ENCODE measurements at places on chromosomes 13 and 19.

DNA sequence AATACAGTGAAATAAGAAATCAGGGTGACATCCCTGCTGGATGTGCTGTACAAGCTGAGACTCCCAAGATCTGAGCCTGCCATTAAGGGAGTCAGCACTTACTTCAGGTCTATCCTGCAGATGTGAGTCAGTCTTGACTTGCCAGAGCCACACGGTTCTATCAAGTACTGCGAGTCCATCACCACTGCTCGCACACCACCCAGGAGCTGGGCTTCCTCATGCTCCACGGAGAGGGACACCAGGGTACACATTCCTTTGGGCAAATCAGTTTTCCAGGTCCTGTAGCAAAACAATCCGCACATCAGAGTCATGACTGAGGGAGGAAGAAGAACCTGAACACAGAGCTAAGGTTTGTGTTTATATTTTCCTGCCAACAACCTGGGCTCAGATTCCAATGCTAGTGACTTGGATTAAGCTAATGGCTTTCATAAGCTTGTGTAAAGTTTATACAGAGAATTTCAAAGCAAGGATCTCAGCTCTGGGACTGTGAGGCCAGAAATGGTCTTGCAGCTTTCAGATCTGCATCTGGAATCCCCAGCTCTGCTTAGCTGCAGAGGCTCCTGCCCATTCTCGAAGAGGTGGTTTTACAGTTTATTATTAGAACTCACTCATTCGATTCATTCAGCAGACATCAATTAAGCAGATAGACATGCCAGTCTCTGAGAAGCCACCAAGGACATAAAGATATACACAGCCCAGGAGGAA lies 90.6 kb downstream of the KL start:
- no peak for DNase-seq

- no peak for DNase-seq
These were observed 148.4 kb downstream of the AKAP11 start for GRCh38 chr13:42420304-42420703.

DNA sequence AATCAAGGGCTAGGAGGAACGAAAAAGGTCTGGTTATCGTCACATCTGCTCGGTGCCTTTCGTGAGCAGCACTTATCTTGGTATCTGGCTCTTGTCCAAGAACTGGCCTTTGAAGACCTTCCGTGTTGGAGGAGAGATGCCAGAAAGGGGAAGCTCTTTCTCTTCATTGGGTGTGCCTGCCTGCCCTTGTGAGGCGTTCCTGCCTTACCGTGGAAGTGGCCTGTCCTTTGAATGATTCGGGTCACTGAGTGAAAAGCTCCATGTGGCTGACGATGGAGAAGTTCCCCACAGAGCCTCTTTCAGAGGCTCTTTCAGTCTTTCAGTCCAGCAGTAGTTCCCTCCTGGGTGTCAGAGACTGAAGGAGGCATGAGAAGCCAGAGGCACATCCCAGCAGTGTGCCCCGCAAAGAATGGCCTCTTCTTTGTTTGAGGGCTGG lies 121.5 kb upstream of the SLC10A2 start:
- DNase-seq: no peak

DNA sequence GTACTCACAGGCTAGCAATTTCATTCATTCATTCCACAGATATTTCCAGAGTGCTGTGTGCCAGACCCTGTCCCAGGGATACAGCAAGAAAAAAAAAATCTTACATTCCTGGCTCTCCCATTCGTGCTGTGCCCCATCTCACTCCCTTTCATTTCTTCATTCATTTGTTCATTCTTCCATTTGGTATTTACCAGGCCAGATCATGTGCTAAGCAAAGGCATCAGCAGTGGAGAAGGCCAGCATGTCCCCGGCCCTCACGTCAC lies 2.3 kb downstream of the MAP3K10 start:
- DNase-seq: no peak

DNA sequence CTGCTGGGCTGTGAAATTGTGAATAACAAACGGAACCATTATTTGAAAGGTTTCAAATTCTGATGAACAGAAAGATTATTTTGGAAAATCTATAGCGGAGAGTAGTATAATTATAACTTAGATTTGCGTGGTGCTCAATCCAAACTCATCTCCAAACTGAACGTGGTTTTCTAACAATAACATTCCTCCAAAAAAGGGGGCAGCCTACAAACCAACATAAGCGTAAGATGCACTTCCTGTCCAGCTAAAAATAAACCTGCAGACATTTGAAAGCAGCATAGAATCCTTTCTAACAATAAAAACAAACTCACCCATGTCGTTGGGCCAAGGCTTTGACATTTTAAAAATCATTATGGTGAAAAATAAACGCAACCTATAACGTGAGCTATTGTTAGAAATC lies 178.4 kb downstream of the COL4A1 start:
- no peak for DNase-seq

DNA sequence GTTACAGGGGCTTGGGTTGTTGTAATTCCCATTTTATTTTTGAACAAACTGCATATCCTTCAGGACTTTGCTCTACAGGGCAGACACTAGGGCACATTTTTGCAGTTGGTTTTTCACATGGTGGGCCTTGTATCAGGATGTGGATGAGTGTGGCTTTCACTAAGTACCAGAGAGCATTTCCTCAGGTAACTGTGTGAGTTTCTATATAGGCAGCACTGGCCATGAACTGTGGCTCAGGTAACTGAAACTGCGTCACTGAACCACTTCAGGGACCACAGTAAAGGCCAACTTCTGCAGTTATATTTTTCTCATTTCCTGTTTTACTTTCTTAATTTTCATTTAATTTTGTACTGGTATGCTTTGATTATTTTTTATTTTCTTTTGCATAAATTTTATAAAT lies 166.5 kb downstream of the ZNF486 start:
- no peak for DNase-seq

GRCh38 chr19:19418555-19419260 lies 13.2 kb downstream of the GATAD2A start:
- no peak for DNase-seq

- DNase-seq: no peak
These were observed 225 bp upstream of the GARIN5A start for GRCh38 chr19:50476907-50477238.

DNA sequence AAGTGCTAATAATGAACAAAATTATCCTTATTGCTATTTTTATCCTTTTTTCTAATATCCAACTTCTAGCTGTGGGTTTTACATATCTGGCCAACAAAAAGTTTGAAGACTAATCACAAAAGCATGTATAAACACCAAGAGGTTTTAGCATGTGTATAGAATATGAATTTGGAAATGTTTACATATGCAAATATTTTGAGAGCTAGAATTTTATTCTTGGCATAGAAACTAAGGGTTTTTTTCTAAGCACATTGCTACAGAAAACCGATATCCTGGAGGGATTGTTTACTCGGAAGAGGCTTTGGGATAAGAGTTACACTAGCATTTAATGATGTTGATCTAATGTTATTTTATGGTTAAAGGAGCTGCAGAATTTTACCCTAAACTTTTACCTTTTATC lies 392.1 kb downstream of the EFNB2 start:
- DNase-seq: no peak

DNA sequence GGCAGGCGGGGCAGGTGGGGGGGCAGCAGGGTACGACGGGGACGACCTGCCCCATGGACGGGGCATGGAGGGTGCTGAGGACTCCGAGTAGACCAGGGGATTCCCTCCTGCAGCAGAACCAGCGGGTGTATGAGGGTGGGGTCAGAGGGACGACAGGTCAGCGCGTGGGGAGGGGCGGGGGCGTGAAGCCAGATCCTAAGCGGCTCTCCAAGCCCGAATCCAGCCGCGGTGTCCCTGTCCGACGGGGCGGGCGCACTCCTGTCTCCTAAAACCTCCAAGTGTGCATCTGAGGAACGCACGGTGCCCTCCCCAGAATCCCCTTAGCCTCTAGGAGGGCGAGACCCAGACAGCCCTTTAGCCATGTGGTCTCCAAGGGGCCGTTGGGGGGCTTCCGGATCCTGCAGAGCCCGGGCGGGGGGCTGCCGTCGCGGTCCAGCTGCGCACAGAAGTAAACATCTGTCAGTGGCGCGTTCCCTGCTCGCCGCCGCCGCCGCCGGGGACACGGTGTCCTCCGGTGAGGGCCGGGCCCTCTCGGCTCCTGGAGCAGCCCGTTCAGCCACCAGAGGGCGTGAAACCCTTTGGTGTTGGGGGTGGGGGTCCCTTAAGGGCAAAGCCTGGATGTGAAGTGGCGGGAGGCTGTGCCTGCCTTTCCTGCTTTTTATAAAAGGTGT lies 730 bp downstream of the NRTN start:
- peak; percentile 45 for DNase-seq

DNA sequence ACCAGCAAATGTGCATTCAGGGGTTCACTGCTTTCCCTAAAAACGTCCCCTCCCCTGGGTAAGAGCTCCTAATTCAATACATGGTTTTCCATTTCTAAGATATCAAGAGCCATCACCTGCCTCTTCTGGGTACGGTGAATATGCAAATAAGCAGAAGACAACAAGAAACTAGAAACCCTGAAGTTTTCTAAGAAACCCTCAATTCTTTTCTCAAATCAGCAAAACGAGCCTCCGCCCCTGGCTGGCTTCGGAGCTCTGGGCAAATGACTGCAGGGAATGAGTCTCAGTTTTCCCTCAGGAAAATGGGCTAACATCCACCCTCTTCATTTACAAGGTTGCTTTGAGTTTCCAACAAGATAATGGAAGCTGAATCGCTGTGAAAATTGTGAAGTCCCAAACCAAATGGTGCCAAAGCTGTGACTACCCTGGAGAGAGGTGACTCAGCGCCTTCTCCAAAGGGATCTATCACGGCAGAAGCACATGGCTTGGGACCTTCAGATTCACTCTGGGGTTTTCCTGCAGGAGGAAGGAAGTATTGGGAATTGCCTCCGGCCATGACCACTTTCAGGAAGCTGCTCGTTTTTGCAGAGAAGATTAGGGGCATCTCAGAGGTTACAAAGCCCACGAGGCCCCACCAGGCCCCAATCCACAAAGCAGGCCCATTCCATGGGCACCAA lies 26.6 kb downstream of the KLF2 start:
- no peak for DNase-seq

GRCh38 chr13:66805657-66806056 lies 424.5 kb downstream of the PCDH9 start:
- DNase-seq: no peak

- no peak for DNase-seq
These were observed 23.2 kb downstream of the ZNRF4 start for GRCh38 chr19:5478241-5478924.

- DNase-seq: no peak
These were observed 2.1 kb upstream of the KLHL26 start for GRCh38 chr19:18634612-18635297.

DNA sequence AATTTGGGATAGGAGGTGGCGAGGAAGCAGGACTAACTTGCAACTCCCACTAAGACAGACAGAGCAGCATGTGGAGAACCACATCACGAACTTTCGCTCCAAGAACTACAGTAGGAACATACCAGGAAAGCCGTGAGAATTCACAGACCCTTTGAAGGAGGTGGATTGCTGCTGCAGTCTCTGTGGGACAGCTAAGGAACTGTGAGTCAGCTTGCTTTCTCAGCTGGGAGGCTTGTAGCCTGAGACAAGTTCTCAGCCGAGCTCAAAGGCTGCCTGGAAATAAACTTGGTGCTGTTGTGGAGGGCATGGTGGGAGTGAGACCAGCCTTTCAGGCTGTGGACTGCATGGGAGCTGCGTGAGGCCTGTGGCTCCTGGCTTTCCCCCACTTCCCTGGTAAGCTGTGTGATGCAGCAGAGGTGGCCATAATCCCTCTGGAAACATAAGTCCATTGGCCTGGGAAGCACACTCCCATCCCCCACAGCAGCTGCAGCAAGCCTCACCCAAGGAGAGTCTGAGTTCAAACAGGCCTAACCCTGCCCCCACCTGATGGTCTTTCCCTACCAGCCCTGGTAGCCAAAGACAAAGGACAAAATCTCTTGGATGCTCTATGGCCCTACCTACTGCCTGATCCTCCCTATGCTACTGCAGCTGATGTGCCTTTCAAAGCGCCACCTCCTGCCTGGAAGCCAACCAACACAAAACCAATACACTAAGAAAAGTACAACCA lies 441.1 kb upstream of the HTR2A start:
- DNase-seq: no peak

- no peak for DNase-seq
These were observed 927.6 kb upstream of the ATXN8OS start for GRCh38 chr13:69180034-69180433.

GRCh38 chr13:60431108-60431700 lies 34.2 kb downstream of the TDRD3 start:
- DNase-seq: no peak

DNA sequence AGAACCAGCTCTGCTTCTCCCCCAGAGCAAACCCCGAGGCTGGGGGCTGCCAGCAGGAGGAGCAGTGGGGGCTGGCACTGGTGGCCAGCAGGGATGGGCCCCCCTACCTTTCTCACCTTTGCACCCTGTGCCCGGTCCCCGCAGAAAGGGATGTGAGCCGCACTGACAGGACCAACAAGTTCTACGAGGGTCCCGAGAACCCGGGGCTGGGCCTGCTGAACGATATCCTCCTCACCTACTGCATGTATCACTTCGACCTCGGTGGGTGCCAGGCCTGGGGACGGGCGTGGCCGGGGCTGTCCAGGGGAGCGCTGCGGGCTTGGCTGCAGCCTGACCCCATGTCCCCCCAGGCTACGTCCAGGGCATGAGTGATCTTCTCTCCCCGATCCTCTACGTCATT lies 6.6 kb downstream of the TBC1D17 start:
- DNase-seq: no peak

- DNase-seq: no peak
These were observed 48.0 kb upstream of the WASF3 start for GRCh38 chr13:26509491-26509890.

DNA sequence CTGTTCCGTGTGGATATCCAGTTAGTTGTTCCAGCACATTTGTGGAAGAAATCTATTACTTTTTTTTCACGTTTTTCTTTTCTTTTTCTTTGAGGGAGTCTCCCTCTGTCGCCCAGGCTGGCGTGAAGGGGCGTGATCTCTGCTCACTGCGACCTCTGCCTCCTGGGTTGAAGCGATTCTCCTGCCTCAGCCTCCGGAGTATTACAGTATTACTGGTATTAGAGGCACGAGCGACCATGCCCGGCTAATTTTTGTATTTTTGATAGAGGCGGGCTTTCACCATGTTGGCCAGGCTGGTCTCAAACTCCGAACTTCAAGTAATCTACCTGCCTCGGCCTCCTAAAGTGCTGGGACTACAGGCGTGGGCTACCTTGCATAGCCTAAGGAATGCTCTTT lies 43.6 kb downstream of the ZNF611 start:
- DNase-seq: no peak

GRCh38 chr19:49497789-49498103 lies 1.5 kb downstream of the RPS11 start:
- DNase-seq: no peak

- DNase-seq: no peak
These were observed 27.1 kb upstream of the CCNA1 start for GRCh38 chr13:36405151-36405550.

GRCh38 chr19:6055013-6055795 lies 55.1 kb downstream of the RFX2 start:
- DNase-seq: no peak

DNA sequence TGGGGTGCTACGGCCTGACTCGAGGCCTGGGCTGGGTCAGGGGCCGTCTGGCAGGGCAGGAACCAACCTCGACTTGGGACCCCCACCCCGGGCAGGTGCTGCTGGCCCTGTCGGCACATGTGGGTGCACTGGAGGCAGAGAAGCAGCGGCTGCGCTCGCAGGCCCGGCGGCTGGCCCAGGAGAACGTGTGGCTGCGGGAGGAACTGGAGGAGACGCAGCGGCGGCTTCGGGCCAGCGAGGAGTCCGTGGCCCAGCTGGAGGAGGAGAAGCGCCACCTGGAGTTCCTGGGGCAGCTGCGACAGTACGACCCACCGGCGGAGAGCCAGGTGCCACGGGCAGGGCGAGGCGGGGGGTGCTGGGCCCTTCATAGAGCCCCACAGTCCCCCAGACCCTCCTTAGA lies 5.9 kb downstream of the KLC3 start:
- DNase-seq: no peak

GRCh38 chr19:43599635-43600295 lies 3.4 kb downstream of the ZNF576 start:
- no peak for DNase-seq

Data from activated CD8-positive, alpha-beta memory T cell treated with anti-CD3 and anti-CD28 coated beads for 1 hour (primary cell).